NCI-H460 (cell line): ENCODE measurements at places on chromosomes 4 and X. TPM values are rescaled to one million over a fixed set of nuclear protein-coding genes. Genes with fewer than 3 reads are reported as not detected.

GRIA2 gene
- not detected in 2 replicates for total RNA-seq

ENAM gene
- total RNA-seq = not detected in 2 replicates

NRK gene
- total RNA-seq = not detected in 2 replicates

INTS12 gene
- total RNA-seq = 18.7 and 18.9 TPM in 2 replicates

DAPP1 gene
- total RNA-seq = not detected in 2 replicates

NXF2B gene
- not detected in 2 replicates for total RNA-seq

MOSPD2 gene
- total RNA-seq = 22.5 and 26.8 TPM in 2 replicates

GC gene
- not detected in 2 replicates for total RNA-seq

SH3TC1 gene
- 2.9 and 8.9 TPM in 2 replicates for total RNA-seq

NOCT gene
- 19.7 and 20.2 TPM in 2 replicates for total RNA-seq

XIAP gene
- 40.9 and 52.6 TPM in 2 replicates for total RNA-seq

RGN gene
- not detected in 2 replicates for total RNA-seq

EGFL6 gene
- total RNA-seq = not detected in 2 replicates

TMEM271 gene
- total RNA-seq = not detected in 2 replicates

ATOH1 gene
- total RNA-seq = not detected in 2 replicates

PAGE1 gene
- not detected in 2 replicates for total RNA-seq

MSANTD1 gene
- 0.20 and 0.32 TPM in 2 replicates for total RNA-seq

NCBP2L gene
- not detected in 2 replicates for total RNA-seq

NAT8L gene
- total RNA-seq = 7.1 and 7.7 TPM in 2 replicates

MYOZ2 gene
- not detected in 2 replicates for total RNA-seq

PPBP gene
- not detected in 2 replicates for total RNA-seq

FGFRL1 gene
- 16.8 and 21.7 TPM in 2 replicates for total RNA-seq
